NCI-H2029 (cell line): ENCODE measurements at places on chromosomes 12 and 14.

GRCh38 chr12:69389831-69390230, 30.3 kb downstream of the YEATS4 start:
- DNase-seq = no peak

- DNase-seq = no peak
Measured at GRCh38 chr12:57135527-57136326, 7.4 kb downstream of the LRP1 start.

DNA sequence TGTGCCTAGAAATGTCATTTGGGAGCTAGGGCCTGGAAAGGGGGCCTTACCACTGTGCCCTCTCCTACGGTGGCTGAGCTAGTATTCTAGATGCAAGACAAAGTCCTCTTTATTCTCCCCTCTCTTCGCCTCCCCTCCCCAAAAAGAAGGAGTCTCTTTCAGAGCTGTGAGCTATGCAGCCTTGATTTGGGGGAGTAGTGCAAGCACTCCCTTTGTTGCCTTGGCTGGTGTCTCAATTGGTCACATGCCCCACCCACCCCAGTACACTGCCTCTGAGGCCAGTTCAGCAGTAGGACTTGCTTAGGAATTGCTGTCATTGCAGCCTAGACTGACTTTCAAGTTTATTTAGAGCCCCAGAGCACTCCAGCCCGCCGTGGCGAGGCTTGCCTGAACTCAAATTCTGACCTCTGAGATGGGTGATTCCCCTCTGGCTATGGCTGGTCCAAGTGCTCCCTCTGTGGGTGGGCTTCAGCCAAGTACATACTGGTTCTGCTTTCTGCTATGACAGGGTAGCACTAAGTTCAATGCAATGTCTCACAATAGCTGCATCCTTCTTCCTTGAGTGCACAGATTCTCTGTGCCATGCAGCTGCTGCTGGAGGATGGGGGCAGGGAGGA, 37.0 kb upstream of the FBXO33 start:
- DNase-seq = no peak

- DNase-seq = no peak
Measured at GRCh38 chr12:19021240-19021639, 108.3 kb upstream of the PLEKHA5 start.

DNA sequence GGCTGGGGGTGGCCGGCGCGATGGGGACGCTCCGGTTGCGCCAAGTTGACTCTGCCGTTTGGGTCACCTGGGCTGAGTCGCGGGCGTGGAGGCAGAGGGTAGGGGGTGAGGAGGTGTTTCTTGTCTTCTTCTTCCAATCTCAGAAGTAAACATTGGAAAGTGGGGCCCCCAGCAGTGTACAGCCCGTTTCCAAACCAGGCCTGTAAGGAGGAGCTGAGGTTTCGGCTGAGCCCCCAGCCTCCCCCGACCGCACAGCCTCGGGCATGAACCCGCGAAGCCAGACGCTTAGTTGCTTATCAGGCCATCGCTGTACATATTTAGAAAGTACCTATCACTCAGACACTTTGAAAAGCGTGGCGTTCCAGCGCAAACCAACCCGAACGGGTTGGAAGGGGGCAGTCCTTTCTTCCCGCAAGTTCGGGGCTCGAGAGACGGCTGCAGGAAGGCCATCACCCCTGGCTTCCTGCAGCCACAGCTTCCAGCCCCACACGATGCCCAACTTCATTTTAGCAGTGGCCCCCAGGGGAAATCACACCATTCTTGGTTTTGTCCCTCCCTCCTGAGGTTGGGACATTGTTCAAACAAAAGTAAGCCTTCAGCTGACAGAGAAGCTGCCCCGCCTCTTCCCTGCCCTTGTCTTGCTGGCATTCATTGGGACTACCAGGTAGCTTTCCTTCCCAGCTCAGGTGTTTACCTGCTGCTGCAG, 164.1 kb downstream of the ZFP36L1 start:
- DNase-seq = no peak

GRCh38 chr12:16472631-16473030, 125.2 kb downstream of the MGST1 start:
- no peak for DNase-seq
